ENCODE measurements at places on chromosomes 12 and 14. TPM values are rescaled to one million over a fixed set of nuclear protein-coding genes. Genes with fewer than 3 reads are reported as not detected.
A peak's percentile ranks its signal among the peaks of the same experiment; 100 is the strongest.

DNA sequence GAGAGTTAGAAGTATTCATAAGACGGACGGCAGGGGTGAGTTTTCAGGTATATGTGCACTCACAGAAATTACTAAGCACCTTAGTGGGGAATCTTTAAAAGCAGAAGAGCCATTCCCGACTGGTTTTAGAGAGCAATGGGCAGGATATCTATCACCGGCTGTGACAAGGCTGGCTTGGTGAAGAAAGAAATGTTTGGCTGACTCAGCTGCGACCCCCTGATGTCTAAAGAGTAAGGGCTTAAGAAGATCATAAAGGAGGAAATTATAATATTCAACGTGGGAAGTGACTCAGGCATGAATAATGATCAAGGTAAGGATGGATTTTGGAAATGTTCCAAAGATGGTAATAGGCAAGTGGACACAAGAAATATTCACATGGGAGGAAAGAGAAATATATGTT lies 407.6 kb downstream of the TMEM132D start:
- H3K36me3 ChIP-seq = no peaks in the 10 kb centered on the region
- no peak overlapping the region for H3K27ac ChIP-seq

DNA sequence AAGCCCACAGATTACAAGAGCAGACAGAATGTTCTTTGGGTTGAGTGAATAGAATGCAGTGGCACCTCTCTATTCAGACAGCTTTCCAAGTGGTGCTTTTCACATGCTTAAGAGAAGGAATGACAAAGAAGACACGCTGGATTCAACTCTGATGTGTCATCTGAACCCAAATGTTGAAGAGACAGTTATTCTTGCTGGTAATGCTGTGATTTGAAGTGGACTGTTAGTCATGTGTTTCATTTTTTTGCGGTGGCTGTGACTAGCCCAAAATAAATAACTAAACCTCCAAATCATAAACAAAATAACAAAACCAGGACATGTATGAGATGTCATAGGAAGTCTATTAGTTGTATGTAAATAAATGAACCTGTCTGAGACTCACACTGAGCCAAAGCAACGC lies 391.8 kb upstream of the PRICKLE1 start:
- no peaks in the 10 kb centered on the region for H3K4me1 ChIP-seq
- H3K27ac ChIP-seq = no peak overlapping the region
- DNase-seq = no peak
- H3K4me3 ChIP-seq = no peak overlapping the region
- H3K27me3 ChIP-seq = no peaks in the 10 kb centered on the region
- no peaks in the 10 kb centered on the region for H3K36me3 ChIP-seq

DNA sequence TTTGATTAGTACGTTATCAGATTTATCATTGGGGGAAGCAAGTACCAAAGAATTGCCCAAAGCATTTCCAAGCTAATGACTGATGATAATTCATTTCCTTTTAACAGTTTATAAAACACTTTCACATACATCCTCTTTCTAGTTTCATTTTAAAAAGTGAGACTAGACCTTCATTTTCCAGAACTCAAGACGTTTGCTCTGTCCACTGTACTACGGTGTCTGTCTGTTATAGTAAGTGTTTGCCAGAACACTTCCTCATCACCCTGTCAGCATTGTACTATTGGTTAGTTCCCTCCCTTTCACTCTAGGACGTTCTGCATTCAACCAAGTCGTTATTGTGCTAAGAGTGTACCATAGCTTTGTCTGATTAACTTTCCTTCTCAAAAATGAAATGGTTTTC lies 81.7 kb upstream of the TMEM263 start:
- H3K4me1 ChIP-seq = no peaks in the 10 kb centered on the region
- H3K36me3 ChIP-seq = no peaks in the 10 kb centered on the region
- no peak for DNase-seq
- H3K27ac ChIP-seq = no peak overlapping the region

GRCh38 chr14:22781301-22781991 lies 15.0 kb downstream of the OXA1L start:
- DNase-seq = no peak
- no peak overlapping the region for H3K27ac ChIP-seq
- H3K4me3 ChIP-seq = no peak overlapping the region
- peaks cover 5% of the 10 kb centered on the region for H3K4me1 ChIP-seq
- H3K27me3 ChIP-seq = no peaks in the 10 kb centered on the region

DNA sequence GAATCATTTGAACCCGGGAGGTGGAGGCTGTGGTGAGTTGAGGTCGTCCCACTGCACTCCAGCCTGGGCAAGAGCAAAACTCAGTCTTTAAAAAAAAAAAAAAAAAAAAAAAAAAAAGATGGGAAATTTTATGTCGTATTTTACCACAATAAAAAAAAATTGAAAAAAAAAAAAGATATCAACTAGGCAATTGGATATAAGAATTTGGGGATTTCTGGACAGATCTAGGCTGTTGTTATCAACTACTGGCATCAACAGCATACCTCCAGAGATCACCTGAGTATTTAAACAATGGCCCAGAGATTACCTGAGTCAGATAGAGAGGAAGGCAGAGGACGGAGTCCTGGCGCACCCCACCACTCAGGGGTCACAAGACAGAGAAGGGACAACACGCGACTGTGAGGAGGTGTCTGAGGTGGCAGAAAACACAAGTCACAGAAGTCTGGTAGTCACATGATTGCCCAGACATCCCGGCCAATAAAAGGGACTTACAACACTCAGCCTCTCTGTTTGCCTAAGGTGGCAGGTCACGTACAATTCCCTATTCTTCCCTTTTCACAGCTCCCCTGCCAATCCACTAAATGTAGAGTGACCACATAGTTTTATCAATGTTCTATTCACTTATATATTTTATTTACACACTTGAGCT lies 1.8 kb downstream of the SPRING1 start:
- DNase-seq = no peak
- peak overlapping the region; percentile 63 for H3K4me3 ChIP-seq
- H3K27ac ChIP-seq = no peak overlapping the region

DNA sequence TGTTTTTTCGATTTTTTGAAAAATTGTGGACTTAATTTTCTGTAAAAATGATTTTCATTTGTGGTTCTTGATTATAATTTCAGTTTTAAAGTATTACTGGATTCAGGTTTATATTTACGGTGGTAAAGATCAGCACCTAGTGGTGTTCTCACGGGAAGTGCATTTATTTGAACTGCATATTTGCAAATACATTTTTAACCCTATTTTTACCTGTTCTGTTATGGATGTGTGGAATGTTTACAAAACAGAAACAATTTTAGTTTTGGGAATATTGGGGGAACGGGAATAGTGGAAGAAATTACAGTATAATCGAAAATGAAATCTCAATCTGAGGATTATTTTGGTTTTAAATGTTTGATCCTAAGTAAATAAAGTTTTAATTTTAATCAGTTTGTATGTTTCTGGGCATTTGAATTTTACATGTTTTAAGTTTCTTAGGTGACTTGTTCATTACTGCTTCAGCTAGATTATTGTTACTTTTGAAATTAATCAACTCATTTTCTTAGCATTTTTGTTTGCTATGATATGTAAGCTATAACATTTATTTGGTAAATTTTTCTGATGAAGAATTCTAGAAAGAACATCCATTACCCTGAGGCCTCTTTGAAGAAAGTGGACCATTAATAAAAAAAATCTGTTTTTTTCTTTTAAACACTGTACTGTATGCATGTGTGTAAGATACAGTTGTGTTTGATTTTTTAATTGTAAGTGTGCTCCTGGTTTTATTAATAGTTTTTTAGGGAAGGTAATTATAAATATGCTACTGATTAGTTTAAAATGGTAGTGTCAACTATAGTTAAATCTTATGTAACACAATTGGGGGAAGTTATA lies 942 bp downstream of the ATF7IP start:
- H3K27ac ChIP-seq = peak overlapping the region; percentile 99
- peaks cover 2% of the 10 kb centered on the region for H3K36me3 ChIP-seq
- no peaks in the 10 kb centered on the region for H3K27me3 ChIP-seq
- DNase-seq = no peak

DNA sequence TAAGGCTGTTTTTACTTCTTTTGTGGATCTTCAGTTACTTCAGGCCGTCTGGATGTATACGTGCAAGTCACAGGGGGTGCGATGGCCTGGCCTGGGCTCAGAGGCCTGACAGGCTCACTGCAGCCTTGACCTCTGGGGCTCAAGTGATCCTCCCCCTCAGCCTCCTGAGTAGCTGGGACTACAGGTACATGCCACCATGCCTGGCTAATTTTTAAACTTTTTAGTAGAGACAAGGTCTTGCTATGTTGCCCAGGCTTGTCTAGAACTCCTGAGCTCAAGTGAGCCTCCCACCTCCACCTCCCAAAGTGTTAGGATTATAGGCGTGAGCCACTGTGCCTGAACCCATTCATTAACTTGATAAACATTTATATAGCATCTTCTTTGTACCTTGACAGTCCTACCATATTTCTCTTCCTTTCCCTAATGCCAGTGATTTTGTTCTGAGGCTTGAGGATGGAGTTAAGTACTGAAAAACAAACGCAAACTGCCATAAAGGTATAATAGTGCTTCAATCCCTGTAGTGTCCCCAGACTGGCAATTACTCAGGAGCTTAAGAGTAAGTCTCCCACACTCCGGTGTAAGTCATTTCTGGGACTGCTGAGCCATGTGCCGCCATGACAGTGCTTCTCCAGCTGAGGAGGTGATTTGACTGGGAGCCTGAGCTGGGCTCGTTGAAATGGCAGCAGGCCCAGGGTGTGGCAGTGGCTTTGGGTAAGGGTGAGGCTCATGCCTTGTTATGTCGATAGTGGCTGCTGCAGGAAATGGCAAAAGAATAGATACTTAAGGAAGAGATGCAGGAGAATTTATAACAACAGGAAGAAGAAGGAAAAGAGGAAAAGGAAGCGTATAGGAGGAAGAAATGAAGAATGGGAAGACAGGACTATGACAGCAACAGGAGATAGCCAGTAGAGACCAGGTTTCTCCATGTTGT lies 43.7 kb upstream of the HECTD1 start:
- DNase-seq = no peak
- no peaks in the 10 kb centered on the region for H3K27me3 ChIP-seq
- no peaks in the 10 kb centered on the region for H3K4me1 ChIP-seq
- no peaks in the 10 kb centered on the region for H3K36me3 ChIP-seq
- no peak overlapping the region for H3K4me3 ChIP-seq

DNA sequence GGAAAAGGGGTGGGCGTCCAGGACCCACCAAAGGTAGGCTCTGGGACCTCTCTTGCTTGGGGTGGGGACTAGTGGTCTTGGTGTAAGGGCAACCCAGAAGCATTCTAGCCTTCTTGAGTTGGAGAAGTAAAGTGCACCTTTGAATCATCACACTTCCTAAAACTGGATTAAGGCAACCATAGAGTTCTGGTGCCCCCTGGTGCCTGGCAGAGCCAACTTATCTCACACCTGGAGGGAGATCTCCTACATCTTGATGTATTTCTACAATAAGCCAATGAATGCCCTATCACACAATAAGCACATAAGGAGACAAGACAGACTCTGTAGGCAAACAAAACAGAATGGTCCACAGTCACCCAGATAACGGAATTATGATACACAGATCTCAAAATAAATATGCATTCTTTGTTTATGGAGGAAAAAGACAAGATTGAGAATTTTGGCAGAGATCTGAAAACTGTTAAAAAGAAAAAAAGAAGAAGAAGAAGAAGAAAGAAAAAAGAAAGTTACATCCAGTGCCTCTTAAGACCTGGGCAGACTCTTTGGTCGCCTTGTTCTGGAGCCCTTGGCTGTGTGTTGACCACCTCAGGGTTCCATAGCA lies 95.9 kb upstream of the PPP2R5C start:
- H3K27me3 ChIP-seq = peaks cover 9% of the 10 kb centered on the region
- H3K4me1 ChIP-seq = no peaks in the 10 kb centered on the region
- no peak overlapping the region for H3K4me3 ChIP-seq
- H3K27ac ChIP-seq = no peak overlapping the region
- H3K36me3 ChIP-seq = no peaks in the 10 kb centered on the region

GRCh38 chr12:39230086-39230485 lies 212.8 kb downstream of the KIF21A start:
- no peak overlapping the region for H3K4me3 ChIP-seq
- H3K27ac ChIP-seq = no peak overlapping the region
- H3K4me1 ChIP-seq = no peaks in the 10 kb centered on the region
- H3K36me3 ChIP-seq = no peaks in the 10 kb centered on the region
- no peaks in the 10 kb centered on the region for H3K27me3 ChIP-seq

DNA sequence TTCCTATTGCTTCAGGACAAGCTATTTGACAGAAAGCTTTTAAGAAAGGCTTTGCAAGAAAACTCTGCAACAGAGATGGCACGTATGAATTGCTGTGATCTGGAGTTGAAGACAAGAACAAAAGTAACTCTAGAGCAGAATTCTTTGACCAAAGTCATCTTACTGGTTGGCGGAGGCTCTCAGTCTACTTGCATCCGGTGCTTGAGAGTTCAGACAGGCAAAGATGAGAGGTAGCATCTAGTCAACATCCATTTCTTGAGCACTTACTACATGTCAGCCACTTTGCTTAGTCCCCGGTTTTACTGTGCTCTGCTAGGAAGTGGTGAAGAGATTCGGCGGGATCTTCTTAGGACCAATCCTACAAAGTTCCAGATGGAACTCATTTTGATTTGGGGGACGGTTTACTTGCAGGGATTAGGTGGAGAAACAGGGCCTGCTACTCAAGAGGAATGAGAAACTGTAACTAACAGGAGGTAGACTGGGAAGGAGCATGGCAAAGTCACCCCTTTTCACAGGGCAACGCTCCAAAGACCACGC lies 404 bp upstream of the CCDC91 start:
- no peak for DNase-seq
- peaks cover 22% of the 10 kb centered on the region for H3K4me1 ChIP-seq
- no peaks in the 10 kb centered on the region for H3K27me3 ChIP-seq
- H3K36me3 ChIP-seq = no peaks in the 10 kb centered on the region

DNA sequence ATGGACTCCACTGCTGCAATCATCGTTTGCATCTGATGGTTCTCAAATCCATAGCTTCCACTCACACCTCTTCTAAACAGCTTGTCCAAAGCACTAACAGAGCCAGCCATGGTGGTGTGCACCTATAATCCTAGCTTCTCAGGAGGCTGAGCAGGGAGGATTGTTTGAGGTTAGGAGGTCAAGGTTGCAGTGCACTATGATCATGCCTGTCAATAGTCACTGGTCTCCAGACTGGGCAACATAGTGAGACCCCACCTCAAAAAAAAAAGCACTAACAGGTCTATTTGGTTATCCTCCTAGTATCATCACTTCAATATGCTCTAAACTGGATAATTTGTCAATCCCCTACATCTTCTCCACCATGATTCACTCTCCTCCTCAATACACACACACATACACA lies 63.2 kb downstream of the TTC9 start:
- no peaks in the 10 kb centered on the region for H3K27me3 ChIP-seq
- no peak overlapping the region for H3K4me3 ChIP-seq
- no peak overlapping the region for H3K27ac ChIP-seq
- H3K36me3 ChIP-seq = no peaks in the 10 kb centered on the region

- H3K4me3 ChIP-seq = no peak overlapping the region
- no peaks in the 10 kb centered on the region for H3K4me1 ChIP-seq
- DNase-seq = no peak
- peaks cover 18% of the 10 kb centered on the region for H3K36me3 ChIP-seq
- no peak overlapping the region for H3K27ac ChIP-seq
- H3K27me3 ChIP-seq = no peaks in the 10 kb centered on the region
Observed at GRCh38 chr14:69776875-69777453, 10.0 kb downstream of the SRSF5 start.

The AACS gene
- 6.1 TPM for polyA plus RNA-seq

The LRIG3 gene
- 0.03 TPM for polyA plus RNA-seq

The AQP6 gene
- not detected for polyA plus RNA-seq

The BDKRB2 gene
- polyA plus RNA-seq = 0.03 TPM

The GPR137C gene
- 0.22 TPM for polyA plus RNA-seq

The OLR1 gene
- polyA plus RNA-seq = 0.07 TPM

The SSTR1 gene
- polyA plus RNA-seq = not detected

The HHIPL1 gene
- polyA plus RNA-seq = not detected

The CRACR2A gene
- polyA plus RNA-seq = 15.2 TPM
